ENCODE measurements at places on chromosomes 11 and 22. TPM values are rescaled to one million over a fixed set of nuclear protein-coding genes. Genes with fewer than 3 reads are reported as not detected.

The DNAJB7 gene
- not detected for total RNA-seq

The STK33 gene
- total RNA-seq = 0.11 TPM

The BATF2 gene
- total RNA-seq = 0.16 TPM

The DTX4 gene
- 0.09 TPM for total RNA-seq

The MMP1 gene
- not detected for total RNA-seq

The SESN3 gene
- 74.9 TPM for total RNA-seq

The BRSK2 gene
- total RNA-seq = 1.5 TPM

The ZNF280B gene
- 3.7 TPM for total RNA-seq

The NXPE1 gene
- not detected for total RNA-seq

The A4GALT gene
- total RNA-seq = not detected
